ENCODE measurements at places on chromosomes 6 and 20.

GRCh38 chr6:52435345-52435744 is 15.2 kb downstream of the EFHC1 start:
- DNase-seq = no peak

GRCh38 chr6:40986921-40987819 is 51.9 kb downstream of the UNC5CL start:
- no peak for DNase-seq

GRCh38 chr20:17635332-17636244 is 46.5 kb downstream of the RRBP1 start:
- no peak for DNase-seq

DNA sequence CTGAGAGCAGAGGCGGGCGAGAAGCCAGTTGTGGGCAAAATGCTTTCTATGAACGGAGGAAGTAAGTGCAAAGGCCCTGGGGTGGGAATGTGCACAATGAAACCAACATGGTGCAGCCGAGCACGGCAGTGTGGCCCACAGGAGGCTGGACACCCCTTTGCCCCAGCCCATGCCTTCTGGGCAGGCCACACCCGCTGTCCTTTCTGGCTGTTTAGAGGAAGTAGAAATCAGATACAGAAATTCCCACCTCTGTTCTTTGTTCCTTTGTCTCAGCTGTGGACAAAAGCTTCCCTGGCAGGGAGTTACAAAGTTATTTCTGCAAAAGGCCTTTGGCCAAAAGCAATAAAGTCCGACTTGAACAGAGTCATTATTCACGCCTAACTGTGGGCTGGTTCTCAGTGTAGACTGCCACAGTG is 11.9 kb downstream of the SULF2 start:
- no peak for DNase-seq

GRCh38 chr6:12935637-12936036 is 219.1 kb downstream of the PHACTR1 start:
- DNase-seq = no peak

- no peak for DNase-seq
These were observed 28.0 kb downstream of the OPN5 start for GRCh38 chr6:47809873-47810272.

- DNase-seq = no peak
These were observed 64.6 kb downstream of the MYO6 start for GRCh38 chr6:75813476-75814250.

GRCh38 chr6:30325873-30326525 is 728 bp upstream of the TRIM39 start:
- DNase-seq = peak; percentile 60

DNA sequence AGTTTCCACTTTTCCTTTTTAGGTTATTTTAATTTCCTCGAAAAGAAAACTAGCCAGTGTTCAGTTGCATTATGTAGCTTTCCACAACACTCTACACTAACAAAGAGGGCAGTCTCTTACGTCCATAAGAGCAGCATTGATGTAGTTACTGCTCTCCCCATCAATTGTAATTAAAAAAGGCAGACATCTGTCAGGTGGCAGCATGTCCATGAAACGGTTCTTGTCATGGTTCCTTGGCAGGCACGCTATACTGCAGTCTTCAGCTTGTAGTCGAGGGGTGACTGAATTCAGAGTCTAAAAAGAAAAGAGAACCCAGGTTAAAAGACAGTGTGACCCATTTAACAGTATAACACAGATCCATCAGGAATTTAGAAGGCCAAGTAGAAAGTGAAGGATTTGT is 80.1 kb upstream of the THEMIS start:
- no peak for DNase-seq

GRCh38 chr6:37763413-37763812 is 56.1 kb upstream of the ZFAND3 start:
- DNase-seq = no peak

DNA sequence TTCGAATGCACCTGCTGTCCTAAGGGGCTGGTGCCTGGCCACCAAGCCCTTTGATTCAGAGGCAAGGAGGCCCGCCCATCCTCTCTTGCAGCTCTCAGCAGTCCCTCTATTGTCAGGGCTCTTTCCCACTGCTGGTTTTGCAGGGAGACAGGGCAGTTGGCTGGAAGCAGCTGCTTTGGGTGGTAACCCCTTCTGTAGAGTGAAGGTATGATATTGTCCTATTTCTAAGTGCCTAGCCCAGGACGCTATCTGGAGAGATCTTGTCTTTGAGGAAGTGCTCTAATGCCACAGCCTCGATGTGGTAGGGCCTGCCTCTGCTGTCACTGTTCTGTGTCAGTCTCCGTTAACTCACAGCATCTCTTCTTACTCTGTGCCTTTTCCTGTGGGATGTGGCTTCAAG is 5.6 kb downstream of the PLCG1 start:
- DNase-seq = no peak

- no peak for DNase-seq
These were observed 80.7 kb upstream of the CD83 start for GRCh38 chr6:14036911-14037310.

DNA sequence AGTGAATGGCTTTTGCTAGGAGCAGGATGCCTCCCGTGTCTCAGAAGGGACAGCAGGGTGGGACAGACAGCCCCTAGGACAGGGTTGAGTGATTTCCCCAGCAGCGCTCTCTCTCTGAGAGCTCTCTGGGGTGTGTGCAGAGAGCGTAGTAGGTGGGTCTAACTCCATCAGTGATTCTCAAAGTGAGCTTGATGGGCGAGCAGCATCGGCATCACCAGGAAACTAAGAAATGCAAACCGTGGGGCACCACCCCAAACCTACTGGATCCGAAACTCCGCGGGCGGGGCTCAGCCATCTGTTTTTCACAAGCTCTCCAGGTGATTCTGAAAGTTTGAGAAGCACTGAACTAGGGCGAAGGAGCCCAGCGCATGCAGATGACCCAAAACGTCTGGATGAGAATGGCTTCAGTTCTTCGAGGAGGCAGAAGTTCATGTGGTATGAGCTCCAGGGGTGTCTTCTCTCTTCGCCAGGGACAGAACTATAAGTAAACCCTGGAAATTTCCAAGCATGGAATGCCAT is 119.6 kb upstream of the RNF24 start:
- DNase-seq = no peak

GRCh38 chr6:118589186-118589585 is 41.1 kb downstream of the PLN start:
- DNase-seq = no peak

DNA sequence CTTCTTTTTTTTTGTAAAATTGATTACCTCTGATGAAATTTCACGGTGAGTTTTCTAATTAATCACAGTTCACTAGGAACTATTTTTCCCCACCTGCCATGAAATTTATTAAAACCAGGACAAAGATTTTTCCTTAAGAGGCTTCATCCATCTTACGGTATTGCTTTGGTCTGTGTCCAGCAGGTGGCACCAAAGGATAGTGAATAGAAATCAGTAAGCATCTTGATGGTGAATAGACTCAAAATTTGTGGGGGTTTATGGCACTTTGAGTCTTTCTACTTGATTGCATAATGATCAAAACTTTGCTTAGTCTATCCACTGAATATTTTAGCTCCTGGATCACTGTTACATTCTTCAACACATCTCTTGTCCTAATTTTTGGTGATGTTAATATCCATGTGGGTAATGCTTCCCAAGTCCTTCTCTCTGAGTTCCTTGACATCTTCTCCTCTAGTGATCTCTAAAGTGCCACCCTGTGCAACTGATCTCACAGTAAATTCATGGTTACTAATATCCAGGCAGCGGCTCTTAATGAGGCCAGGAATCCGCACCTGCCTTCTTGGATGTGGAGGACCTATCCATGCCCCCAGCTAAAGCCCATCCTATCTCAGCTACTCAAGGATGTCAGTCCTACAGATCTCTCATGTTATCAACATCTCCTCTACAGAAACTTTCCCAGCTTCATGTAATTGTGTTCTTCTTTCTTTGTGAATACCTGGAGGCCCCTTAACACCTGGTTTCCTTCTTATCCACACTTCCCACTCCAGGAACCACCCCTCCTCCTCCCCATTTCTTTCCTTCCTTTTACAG is 54.5 kb downstream of the STMND1 start:
- DNase-seq = peak; percentile 48

GRCh38 chr20:62935204-62935967 is 2.6 kb upstream of the GID8 start:
- no peak for DNase-seq

DNA sequence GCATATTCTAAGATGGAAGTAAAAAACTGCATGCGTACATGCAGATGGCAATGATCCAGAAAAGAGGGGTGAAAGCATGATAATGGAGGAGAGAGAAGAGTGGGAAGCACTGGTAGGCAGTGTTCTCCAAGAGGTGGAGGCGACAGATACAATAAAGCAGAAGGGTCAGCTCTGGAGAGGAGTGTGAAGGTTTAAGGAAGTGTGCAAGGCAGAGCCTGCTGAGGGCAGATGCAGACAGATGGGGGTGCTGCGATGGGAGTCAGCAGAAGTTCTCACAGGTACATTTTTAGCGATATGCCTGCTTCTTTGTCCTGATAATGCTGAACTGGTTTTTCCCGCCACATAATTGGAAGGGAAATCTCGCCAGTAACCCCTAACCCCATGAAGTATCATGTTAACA is 81.1 kb upstream of the C6orf118 start:
- no peak for DNase-seq

GRCh38 chr20:13870170-13870748 is 85.4 kb downstream of the NDUFAF5 start:
- DNase-seq = no peak

GRCh38 chr6:108752733-108753590 is 95.3 kb upstream of the ARMC2 start:
- no peak for DNase-seq

- DNase-seq = no peak
These were observed 589.3 kb downstream of the TFAP2A start for GRCh38 chr6:9825526-9825925.

GRCh38 chr6:96653181-96653580 is 90.3 kb downstream of the FHL5 start:
- no peak for DNase-seq

DNA sequence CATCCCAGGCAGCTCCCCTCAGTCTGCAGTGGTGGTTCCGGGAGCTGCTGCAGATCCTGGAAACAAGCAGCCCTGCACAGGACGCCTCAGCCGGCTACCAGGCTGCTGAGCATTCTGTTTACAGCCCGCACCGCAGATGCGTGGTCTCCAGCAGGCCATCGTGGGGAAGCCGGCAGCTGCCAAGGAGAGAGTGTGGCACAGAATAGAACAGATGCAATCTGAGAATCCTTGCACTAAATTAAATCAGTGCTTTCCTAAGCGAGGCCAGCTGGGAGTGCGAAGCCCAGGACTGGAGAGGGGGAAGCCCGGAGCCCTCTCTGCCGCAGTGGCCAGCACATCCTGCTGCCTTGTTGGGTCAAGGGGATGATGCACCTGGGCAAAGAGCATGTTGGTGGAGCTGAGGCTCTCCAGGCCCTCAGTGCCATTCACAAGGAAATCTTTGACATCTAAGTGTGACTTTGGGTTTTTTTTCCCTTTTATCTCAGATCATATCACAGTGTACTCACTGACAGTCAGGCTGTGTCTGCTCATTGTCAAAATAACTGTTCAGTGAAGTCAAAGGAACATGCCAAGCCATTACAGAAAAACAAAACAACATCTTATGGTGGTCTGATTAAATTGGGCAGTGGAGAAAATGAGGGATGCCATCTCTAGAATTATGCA is 118.1 kb downstream of the SYNDIG1 start:
- no peak for DNase-seq

DNA sequence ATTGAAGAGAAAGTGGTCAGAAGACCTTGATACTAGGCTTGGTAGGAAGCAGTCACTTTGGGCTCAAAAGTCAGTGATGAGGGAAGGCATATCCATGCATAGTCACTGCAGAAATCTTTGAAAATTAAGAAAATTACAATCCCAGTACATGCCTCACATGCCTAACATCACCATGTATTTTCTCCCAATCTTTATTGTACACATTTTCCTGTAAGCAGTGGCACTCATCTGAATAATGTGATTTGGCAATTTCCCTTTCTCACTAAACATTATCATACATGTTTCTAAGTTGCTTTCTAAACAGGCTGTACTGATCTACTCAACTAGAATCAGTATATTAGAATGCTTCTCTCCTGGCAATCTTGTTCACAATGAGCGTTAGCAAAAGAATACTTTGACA is 280.7 kb upstream of the SUPT3H start:
- DNase-seq = no peak

DNA sequence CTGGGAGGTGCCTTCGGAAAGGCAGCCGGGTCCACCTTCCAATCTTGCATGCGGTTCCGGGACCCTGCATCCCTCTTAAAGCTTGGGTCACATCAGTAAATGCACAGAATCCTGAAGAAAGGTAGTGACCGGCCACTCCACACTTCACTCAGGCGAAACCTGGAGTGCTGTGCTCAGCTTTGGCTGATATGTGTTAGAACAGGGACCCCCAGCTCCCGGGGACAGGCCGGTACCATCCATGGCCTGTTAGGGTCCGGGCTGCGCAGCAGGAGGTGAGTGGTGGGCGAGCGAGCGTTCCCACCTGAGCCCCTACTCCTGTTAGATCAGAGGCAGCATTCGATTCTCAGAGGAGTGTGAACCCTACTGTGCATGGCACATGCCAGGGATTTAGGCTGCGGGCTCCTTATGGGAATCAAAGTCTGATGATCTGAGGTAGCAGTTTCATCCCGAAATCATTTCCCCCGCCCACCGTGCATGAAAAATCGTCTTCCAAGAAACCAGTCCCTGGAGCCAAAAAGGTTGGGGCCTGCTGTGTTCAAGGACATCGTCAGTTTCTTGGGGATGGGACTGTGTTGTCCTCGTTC is 143.0 kb downstream of the ERMARD start:
- no peak for DNase-seq

DNA sequence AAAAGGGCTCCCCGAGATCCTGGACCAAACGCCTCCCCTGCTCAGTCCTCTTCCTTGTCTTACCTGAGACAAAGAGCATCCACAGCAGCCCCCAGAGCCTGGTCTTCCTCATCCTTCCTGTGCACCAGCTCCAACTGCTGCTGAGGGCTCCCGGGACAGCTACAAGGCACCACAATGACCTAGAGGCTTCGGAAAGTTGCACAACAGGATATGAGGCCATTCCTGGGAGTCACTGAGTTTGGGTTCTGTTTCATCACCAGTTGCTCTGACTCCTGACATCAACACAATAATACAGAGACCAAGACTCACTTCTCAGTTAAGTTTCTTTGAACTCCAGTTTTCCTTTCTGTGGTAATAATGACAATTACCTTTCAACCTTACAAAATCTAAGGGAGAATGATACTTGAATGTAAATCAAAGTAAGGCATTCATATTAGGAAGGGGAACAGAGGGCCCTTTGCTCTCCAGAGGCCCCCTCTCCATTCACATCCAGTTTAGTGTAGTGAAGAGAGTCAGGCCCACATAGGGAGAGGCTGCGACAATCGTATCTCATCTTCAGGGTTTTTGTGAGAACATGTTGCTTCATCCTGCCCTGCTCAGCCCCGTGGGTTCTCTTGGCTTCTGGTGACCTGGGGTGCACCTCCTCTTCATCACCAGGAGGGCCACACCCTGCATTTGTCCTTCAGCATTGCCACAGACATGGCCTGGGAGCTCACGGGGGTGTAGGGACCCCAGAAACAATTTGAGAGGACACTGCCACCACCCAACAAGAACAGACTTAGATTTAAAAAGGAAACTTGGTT is at the start of gene TREM1:
Gene TREM1 (minus strand): TSS at position 139 of the 803 bp plus-strand sequence. CDS start 27 bp downstream, at position 112.
- no peak for DNase-seq

All from iPS DF 6.9 (cell line).